ENCODE measurements at places on chromosomes 3 and 15. TPM values are rescaled to one million over a fixed set of nuclear protein-coding genes. Genes with fewer than 3 reads are reported as not detected.

DNA sequence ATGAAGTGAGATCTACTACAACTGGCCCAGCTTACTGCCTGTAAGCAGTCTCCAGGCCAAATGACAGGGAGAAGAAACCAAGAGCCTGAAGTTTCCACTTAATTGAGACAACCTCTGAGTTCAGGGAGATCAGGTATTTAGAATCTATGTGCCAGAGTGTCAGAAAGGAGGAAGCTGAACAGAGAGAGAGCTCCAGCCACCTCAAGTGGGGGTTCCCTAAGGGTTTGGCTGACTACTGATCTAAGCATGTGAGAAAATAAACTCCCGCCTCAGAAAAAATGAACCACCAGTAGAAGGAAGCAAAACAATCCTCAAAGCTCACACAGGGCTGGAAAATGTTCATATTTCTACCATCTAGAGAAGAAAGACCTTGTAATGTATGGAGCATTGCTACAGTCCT, 25.0 kb downstream of the ADAM10 start:
- DNase-seq = no peak

Gene RARB
- total RNA-seq = 28.2 TPM

Gene SNTN
- not detected for total RNA-seq

DNA sequence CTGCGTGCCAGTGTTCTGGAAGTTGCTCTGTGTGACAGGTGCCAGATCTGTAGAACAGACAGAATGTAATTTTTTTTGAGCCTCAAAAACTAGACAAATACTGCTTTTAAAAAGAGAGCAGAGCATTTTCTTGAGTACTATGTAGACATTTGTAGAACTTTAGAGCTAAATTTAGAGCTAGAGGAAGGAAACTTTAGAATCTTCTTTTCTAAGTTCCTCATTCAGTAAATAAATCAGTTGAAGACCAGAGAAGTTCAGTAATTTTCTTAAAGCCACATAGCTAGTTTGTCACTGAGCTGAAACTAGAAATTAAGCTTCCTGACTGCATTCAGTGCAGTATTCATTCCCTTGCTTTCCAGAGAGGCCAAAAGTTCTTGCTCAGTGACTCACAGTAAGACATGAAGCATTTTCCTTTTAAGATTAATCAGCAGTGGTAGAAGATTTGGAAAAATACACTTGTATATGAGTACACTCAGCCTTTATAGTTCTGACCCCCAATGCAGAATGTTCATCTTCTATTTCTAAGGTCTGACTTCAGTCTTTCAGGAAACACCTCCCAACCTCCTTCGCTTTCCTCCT, 83.6 kb upstream of the TSEN2 start:
- DNase-seq = no peak

Gene RNU5B-1
- total RNA-seq = 15.0 TPM

All from type B pancreatic cell (in vitro differentiated cells).